Left ventricle myocardium inferior (tissue), 1 donor: ENCODE measurements at places on chromosomes 7 and 10. TPM values are rescaled to one million over a fixed set of nuclear protein-coding genes. Genes with fewer than 3 reads are reported as not detected.

DDC gene
- total RNA-seq = not detected

DNA sequence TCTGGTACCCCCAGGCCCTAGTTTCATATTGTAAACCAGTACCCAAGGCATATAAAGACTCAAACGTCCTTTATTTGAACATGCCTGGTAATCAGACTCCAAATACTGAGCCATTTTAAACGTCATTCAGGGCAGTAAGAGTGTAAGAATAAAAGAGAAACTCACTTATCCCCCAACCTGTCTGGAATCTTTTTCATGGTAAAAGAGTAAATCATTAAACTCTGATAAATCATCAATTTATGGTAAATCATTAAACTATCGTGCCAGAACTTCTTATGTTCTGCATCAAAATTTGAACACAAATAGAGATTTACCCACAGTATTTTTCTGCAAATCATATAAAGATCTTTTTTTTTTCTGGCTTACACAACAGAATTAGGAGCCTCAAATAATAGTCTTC lies 734.3 kb upstream of the POT1 start:
- DNase-seq = no peak

GRCh38 chr10:49596836-49597235 lies 13.3 kb upstream of the SLC18A3 start:
- DNase-seq = no peak

DNA sequence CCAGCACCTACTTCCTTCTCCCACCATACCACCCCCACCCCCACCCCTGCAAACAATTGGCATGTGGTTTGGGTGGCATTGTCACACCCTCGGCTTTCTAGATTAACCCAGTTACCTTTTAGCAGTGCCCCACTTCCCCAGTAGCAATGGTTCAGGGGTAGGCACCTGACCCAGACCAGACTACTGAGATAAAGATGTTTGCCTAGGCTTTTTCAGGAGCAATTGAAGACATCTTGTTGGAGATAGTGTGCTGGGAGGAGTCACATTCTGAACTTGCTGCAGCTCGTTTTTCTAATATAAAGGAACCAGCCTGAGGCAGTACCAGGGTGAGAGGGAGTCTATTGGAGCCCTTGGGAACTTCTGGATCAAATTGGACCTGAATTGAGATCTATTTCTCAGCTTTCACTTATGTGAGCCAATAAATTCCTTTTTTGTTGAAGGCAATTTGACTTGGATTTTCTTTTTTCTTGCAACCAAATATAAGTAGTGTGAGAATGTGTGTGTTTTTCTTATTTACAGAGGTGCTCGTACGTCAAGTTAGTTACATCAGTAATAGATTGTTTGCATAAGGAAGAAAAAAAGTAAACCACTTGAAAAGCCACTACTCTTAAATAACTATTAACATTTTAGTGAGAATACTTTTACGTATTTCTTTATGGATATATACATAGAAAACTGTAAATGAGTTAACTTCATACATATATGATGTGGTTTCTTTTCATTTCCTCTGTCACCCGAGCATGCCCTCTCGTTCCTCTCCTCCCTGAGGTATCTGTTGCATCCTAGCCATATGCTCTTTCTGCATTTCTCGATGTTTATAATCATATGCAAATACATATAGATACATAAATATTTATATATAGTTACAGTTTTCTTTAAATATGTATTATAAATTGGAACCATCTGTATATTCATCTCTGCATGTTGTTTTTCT lies 38.0 kb downstream of the RAB18 start:
- DNase-seq = no peak

KCTD7 gene
- 10.8 TPM for total RNA-seq

GRCh38 chr10:103534621-103535498 lies 41.4 kb downstream of the NEURL1 start:
- no peak for DNase-seq

PDZD7 gene
- total RNA-seq = 0.27 TPM

DNA sequence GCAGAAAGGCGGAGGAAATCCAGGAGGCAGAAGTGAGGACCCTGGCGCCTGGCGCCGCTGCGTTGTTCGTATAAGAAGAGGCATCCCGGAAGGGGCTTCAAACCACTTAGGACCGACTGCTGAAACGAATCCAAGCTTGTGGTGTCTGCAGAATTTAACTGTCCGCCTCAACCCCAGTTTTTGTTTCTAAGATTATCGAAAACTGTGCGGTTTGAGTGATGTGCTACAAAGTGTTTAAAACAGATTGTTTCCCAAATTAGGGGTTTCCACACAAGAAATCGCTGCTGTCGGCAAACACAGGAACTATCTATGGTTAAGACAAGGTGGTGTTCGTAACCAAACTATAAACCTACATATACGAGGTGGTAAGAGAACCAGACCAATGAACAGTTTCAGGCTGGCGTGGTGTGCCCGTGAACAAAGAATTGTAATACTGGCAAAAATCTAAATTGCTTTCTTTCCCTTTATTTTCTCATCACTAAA lies 835 bp upstream of the DGKI start:
- DNase-seq = no peak

- no peak for DNase-seq
Measured at GRCh38 chr7:21851559-21851967, 94.1 kb downstream of the CDCA7L start.

DNA sequence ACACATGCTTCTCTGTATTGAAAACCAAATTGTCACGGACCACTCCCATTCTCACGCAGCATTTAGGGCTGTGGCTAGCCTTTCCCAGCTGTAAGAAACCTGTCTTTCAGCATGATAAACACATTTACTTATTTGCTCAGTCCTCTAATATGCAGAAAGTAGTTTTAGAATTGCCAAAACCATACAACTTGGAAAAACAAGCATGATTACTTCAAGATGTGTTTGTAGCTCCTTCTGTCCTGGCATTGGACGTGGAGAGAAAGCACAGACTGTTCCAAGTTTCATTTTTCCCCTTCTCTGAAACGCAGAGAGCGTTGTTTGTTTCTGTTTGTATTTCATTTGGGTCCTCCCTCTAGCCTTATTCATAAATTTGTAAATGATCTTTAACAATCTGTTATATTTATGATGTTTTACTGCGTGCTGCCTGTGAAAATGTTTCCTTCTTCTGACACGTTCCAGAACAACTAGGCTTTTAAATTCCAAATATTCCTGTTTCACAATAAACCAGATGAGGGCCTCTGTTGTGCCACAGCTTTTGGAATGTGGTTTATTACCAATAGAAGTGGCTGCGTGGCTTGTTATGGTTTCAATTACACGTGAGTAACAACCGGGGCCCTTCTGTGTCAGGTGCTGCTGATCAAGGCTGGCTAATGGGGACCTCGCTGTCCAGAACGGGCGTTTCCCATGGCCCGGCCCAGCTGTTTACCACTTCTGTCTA lies 26.1 kb downstream of the MNX1 start:
- DNase-seq = no peak

DNA sequence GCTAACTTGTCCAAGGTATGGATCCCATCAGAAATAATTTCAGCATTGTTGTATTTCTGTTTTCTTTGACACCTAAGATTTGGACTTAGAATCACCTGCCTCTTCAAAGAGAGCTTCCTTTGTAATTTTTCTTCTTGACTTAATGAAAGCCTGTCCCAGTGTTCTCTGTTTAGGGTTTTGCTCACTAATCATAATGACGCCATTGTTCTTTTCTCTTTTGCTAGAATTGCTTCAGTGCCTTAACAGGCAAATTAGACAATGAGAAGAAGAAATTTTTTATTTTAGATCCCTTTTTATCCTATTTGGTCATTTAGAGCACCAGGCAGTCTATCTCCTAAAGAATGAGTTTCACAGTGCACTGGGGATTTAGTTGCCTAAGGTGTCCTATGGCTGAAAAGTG lies 128.5 kb downstream of the SND1 start:
- no peak for DNase-seq

DNA sequence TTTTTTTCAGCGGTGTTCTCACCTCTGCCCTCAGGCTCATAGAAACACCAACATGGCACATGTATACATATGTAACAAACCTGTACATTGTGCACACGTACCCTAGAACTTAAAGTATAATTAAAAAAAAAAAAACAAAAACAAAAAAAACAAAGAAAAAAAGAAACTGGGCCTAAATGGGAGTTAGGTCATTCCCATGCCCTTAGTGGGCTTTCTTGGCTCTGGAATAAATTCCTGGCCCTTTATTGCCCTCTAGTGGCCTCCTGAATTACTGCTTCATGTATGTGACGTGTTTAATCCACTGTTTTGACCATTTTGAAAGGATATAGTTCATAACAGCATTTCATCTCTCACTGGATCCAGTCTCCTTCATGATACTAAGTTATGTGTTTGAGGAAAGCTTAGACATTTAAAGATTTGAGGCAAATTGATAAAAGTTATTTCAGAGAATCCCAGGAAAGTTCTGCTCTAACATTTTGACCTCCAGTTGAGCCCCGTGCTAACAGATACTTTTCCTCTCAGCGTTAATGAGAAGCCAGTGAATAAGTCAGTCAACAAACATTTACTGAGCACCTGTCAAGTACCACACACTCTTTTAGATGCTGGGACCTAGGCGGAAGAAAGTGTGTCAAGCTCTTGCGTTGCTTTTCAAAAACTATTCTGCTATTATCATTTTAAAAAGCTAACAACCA lies 54.7 kb upstream of the SYPL1 start:
- DNase-seq = no peak
